Naive thymus-derived CD8-positive, alpha-beta T cell (primary cell): ENCODE measurements at places on chromosomes 16 and 17. TPM values are rescaled to one million over a fixed set of nuclear protein-coding genes. Genes with fewer than 3 reads are reported as not detected.

The HASPIN gene
- 0.38 TPM for total RNA-seq

The GUCY2D gene
- total RNA-seq, result not detected

The SEZ6 gene
- not detected for total RNA-seq

The TNP2 gene
- total RNA-seq, result not detected

DNA sequence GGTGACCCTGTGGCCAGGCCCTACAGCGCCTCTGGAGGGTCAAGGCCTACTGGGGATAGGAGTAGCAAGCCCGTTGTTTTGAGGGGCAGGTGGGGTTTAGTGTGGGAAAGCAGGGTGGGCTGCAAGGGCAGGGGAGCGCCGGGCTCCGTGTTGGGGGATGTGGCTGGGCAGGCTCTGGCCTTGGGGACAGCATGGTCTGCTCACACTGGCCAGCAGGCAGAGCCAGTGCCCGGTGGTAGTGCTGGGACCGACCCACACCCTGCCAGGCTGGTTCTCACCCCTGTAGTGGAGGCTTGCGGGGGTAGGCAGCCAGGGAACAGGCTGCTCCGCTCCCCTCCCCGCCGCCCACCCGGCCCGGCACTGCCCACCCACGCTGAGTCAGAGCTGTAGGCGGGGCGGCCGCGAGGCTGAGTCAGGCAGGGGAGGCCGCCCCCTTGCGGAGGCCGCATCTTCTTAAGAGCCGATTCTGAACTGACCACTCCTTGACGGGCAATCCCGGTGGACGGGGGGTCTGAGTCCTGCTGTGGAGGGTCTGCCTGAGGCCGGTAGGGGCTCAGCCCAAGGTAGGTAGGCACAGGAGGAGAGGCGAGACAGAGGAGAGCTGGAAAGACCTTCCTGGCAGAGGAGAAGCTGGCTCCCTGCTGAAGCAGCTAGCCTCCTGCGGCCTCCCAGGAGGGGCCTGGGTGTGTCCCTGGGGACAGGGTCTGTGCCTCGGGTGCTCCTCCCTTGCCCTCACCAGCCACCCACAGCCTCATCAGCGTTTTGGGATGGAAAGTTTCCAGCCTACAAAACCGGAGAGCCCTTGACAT is 62.4 kb downstream of the BAIAP2 start:
- peaks cover 45% of the 10 kb centered on the region for H3K4me1 ChIP-seq
- H3K27me3 ChIP-seq, result no peaks in the 10 kb centered on the region
- H3K4me3 ChIP-seq, result peak overlapping the region; percentile 39
- no peak overlapping the region for H3K27ac ChIP-seq
- peak; percentile 28 for DNase-seq

GRCh38 chr16:9031107-9031506 is 60.3 kb upstream of the HAPSTR1 start:
- H3K27me3 ChIP-seq, result peaks cover 1% of the 10 kb centered on the region
- DNase-seq, result no peak
- no peak overlapping the region for H3K27ac ChIP-seq
- H3K4me3 ChIP-seq, result no peak overlapping the region
- no peaks in the 10 kb centered on the region for H3K36me3 ChIP-seq

- no peaks in the 10 kb centered on the region for H3K27me3 ChIP-seq
- H3K36me3 ChIP-seq, result no peaks in the 10 kb centered on the region
- H3K4me3 ChIP-seq, result no peak overlapping the region
These were observed 7.7 kb upstream of the TMEM235 start for GRCh38 chr17:78223765-78224164.

GRCh38 chr17:49836111-49837030 is 11.5 kb downstream of the TAC4 start:
- no peaks in the 10 kb centered on the region for H3K27me3 ChIP-seq
- peak overlapping the region; percentile 57 for H3K27ac ChIP-seq
- H3K4me1 ChIP-seq, result peaks cover 19% of the 10 kb centered on the region
